ENCODE measurements at places on chromosomes 5 and 9.

DNA sequence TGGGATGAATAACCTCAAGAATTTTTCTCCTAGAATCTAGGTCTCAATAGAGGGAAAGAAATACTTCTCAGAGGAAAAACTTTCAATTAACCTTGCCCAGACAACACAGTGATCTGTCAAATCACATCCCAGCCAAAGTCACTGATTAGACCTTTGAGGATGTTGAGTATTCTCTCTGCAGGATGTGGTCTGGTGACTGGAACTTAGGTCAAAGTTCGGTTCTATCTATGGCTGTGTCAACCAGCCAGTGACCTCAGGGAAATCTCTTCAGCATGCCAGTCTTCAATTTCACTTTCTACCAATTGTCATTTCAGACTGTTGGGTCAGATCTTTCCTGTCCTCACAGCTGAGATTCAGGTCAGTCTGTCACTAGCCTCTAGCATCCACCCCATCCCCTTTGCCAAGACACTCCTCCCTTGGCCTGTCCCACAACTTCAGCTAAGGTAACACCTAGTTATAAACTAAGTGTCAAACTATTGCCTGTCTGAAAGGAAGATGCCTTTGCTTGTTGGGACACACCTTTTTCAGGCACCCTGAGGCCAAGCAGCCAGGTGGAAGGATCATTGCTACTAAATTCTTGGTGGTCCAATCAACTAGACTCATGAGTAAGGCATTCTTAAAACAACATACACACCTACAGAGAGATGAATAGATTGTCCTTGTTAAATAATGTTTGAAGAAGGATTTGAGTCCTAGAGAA, 156.3 kb upstream of the FST start:
- no peak for DNase-seq

- no peak for DNase-seq
Observed at GRCh38 chr9:90167914-90168313, 474.7 kb downstream of the DIRAS2 start.

DNA sequence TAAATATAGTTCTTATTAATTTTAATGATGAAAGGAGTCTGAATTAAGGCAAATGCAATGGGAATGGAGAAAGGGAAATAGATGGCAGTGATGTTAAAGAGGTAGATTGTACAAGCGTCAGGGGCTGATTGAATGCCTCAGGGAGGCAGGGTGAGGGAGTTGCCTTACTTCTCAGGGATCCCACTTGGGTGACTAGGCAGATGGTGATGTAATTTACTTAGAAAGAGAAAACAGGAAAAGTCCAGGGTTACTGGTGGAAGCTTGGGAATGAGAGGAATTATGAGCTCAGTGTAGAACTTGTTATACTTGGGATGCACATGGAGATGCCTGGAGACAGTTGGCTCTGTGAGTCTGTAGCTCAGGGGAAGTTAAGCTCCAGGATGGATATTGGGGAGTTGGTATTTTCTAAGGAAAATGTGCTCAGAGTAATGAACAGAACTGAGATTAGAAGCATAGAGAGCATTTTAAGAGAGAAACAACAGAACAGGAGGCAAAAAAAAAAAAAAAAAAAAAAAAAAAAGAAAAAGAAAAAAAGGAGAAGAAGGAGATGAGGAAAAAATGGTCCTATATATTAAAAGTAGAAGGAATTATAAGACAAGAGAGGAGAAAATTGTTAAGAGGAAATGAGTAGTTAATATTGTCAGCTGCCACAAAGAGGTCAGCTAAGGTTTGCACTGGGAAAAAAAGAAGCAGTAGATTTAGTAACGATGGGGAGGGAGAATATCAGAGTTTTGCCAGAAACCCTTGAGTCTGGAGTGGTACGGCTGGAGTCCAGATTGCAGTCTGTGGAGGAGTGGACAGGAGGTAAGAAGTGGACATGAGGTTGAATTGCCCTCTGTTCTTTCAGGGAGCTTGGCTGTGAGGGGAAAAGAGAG, 88.0 kb upstream of the ELL2 start:
- peak; percentile 87 for DNase-seq

DNA sequence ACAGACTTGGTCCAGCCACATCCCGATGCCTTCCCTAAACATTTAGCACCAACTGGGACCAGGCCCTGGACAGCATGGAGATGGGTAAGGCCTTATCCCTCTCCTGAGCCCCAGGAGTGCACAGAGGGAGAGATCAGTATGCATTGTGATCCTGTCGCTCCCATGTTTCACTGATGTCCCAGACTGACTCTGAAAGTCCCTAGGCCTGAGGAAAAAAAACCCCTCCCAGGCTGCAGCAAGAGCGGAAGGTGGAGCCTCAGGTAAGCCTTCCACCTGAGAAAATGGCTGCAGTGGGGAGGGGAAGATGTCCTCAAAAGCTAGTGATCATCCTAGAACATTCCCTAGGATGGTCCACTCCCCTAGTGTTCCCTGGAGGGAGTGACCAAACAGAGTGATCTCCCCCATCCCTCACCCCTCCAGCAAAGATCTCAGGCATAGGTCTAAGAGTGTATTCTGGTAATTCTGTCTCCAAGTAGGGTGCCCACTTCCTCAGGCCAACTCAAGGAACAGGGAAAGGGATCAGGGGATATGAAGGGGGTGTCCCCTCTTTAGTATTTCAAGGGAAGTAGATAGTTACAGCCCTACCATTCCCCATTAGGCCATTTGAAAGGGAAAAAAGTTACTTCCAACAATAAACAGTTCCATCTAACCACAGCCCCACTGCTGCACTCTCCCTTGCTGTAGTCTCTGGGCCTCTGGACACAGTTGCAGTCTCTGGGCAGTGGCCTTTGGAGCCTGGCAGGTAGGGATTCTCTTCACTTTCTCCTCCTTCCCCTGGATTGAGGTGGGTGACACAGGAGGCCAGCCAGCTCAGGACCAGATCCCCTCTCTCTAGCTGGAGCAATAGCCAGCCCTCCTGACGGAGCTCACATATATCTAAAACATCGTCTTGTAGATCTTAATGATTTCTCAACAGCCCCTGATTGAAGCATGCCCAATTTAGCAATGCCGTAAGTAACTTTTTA, 6.8 kb upstream of the CXXC5 start:
- no peak for DNase-seq

- no peak for DNase-seq
Observed at GRCh38 chr5:10254686-10255085, 4.6 kb downstream of the CCT5 start.

DNA sequence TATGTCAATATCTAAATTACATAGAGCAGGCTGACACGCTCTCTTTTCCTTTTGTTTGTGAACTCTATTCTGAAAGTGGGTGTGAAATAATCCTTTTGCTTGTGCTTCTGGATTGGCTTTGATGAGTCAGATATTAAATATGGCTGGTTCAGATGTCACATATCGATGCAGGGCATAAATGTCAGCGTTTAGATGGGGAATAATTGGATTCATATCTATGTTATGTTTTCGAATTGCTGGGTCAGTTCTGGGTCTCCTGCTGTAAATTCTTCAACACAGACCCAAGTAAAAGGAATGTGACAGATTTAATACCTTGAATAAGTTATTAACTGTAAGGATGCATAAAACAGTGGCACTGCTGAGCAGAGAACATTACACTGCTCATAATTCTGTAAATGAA, 118.7 kb upstream of the SNX2 start:
- peak; percentile 53 for DNase-seq

- DNase-seq, result no peak
Observed at GRCh38 chr9:84206801-84207370, 133.7 kb downstream of the SLC28A3 start.

- DNase-seq, result no peak
Observed at GRCh38 chr9:130627896-130628792, 36.2 kb upstream of the PRDM12 start.

DNA sequence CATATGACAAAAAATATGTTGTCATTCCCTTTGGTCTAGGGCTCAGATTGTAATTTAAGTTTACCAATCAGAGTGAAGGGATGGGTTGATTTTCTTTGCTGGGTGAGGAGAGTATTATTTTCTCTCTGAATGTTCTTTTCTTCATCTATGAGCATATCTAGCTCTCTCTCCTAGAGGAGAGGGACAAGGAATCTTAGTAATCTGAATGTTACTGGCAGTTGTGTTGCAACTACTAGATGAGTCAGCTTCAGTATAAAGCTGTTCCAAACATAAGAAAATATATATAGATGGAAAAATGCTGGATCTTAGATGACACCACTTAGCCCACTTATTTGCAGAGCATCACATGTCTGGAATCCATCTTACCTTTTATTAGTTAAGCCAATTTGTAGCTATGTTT, 259.3 kb downstream of the TUSC1 start:
- DNase-seq, result peak; percentile 27

- no peak for DNase-seq
Observed at GRCh38 chr9:129013674-129014073, 14.5 kb downstream of the SH3GLB2 start.

DNA sequence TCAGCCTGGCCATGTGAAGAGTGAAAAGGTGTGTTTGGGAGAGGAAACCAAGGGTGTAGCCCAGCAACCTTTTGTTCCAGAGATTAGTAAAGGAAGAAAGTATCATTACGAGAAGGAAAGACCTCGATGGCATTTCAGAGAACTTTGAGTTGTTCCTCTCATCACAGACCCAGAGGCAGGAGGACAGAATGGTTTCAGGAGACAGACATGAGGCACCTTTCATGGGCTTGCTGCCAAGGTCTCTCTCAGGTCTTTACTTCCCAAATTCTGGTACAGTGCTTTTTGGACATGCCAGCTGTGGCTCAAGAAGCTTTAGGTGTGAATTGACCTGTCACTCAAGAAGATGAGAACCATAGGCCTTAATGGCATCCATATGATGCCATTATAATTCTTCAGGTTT, 2.8 kb upstream of the MCC start:
- DNase-seq, result no peak

DNA sequence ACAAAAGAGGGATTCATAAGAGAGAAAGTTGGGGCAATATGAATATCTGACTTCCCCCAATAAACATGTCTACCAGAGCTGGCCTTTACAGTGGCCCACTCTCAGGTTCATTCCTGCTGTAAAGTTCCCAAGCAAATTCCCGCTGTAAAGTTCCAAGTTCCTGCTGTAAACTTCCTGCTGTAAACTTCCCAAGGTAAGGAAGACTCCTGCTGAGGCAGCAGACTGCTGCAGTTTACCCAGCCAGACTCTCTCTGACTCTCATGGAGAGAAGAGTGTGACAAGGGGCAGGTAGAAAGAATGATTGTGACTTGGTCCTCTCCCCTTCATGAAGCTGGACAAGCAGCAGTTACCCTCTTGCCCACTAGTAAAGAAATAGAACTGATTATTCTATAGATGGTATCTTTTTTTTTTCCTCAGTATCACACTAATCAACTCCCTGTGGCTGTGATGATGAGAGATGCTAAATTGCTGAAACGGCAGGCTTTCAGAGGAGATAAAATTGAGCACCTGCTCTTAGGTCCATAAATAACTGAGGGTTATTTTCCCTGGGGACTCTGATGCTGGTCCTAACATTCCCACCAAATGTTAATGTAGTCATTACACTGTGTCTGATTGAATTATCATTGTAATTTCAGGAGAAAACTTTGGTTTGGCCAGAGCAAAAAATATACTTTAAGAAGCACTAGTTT, 220.4 kb downstream of the PARP8 start:
- DNase-seq, result no peak

DNA sequence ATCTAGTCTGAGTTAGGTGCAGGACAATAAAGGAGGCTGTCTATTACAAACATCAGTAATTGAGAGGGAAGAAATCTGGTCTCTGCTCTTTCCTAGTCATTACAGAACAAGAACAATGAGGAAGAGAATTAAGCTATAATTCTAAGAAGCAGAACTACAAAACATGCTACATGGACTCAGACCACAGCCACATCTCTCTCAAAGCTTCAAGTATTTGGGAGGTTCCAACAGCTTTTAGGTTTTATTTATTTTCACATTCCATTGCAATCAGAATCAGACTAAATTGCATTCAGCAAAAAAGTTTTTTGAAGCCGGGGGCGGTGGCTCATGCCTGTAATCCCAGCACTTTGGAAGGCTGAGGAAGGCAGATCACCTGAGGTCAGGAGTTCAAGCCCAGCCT, 1.1 kb upstream of the GRPEL2 start:
- DNase-seq, result no peak

DNA sequence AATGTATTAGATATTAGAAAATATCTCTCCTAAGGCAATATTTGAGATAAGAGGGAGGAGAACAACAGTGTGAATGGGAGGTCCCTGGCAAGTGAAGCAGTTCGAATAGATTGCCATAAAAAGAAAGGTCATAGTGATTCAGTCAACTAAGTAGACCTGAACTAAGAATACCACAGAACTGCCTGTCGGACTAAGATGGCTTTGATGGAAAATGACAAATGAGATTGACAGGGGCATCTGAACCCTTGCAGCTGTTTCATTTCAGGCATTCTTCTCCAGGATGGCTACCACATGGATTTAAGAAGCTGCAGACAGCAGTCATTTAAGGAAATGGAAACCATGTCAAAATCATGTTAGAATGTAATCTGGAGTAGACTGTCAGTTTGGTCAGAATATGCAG, 308.4 kb upstream of the MEF2C start:
- no peak for DNase-seq

GRCh38 chr5:93224624-93225023, 356.4 kb downstream of the NR2F1-AS1 start:
- DNase-seq, result no peak

- no peak for DNase-seq
Observed at GRCh38 chr5:52063186-52063585, 679.9 kb downstream of the ISL1 start.

DNA sequence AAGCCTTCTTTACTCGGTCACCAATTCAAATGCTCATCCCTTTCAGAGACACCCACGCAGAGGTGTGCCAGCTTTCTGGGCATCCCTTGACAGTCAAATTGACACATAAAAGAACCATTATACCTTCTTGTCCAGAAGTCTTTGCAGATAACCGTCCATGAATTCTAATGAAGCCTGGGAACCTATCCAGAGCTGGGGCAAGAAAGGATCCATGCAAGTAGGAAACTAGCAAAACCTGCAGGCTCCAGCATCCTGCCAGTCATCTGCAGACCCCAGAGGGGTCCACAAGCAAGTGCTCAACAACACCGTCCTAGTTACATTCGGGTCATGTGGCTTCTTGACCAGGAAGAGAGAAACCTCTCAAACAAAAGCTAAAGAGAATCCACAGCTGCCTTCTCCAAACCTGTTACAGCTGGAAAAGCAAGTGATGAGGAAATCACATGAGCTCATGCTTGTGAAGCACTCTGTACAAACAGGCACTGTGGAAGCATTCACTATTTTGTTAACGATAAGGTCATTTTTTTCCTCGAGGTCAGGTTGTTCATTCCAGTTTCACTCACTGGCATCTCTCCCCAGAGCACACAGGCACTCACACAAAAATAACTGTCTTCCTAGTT, 80.2 kb upstream of the DMRT1 start:
- no peak for DNase-seq

GRCh38 chr5:152688561-152689249, 283.6 kb upstream of the NMUR2 start:
- DNase-seq, result peak; percentile 94

- DNase-seq, result no peak
Observed at GRCh38 chr5:176788091-176788490, 22.3 kb upstream of the UNC5A start.

DNA sequence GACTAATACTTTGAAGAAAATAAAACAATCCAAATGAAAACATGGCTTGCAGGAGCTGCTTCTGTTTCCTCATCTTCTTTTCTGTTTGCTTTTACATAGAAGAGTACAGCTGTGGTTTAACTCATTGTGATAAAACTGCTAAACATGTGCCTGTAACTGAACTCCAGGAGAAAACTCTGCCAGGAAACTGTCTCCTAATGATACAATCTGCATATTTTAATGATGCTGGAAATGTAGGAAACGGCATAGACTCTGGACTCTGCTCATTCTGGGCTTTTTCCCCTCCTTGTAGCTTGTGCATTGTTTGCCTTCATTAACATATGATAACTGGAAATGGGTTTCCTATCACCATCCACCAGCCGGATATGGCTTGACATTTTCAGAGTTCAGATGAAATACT, 813.3 kb upstream of the WWC1 start:
- peak; percentile 66 for DNase-seq
